ENCODE measurements at places on chromosomes 1 and 21.

GRCh38 chr21:28473530-28474220 is 519.0 kb downstream of the LTN1 start:
- DNase-seq: no peak

GRCh38 chr1:119714583-119714982 is 2.8 kb downstream of the PHGDH start:
- no peak for DNase-seq

DNA sequence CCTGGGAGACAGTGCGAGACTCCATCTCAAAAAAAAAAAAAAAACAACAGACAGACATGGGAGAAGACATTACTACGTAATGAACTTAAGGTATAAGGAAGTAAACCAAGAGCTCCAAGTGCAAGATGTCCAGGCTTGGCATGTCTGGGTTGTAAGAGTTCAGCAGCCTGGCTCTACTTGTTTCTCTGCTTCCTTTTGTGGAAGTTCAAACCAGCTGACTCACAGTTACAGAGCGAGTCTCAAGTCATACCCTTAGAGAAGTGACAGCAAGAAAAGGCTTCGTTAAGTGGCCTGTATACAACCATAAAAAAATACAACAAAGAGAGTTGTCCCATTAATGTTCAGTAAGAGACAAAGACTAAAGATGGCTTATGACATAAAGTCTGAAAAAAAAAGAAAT is 1.3 kb downstream of the RIT1 start:
- no peak for DNase-seq

DNA sequence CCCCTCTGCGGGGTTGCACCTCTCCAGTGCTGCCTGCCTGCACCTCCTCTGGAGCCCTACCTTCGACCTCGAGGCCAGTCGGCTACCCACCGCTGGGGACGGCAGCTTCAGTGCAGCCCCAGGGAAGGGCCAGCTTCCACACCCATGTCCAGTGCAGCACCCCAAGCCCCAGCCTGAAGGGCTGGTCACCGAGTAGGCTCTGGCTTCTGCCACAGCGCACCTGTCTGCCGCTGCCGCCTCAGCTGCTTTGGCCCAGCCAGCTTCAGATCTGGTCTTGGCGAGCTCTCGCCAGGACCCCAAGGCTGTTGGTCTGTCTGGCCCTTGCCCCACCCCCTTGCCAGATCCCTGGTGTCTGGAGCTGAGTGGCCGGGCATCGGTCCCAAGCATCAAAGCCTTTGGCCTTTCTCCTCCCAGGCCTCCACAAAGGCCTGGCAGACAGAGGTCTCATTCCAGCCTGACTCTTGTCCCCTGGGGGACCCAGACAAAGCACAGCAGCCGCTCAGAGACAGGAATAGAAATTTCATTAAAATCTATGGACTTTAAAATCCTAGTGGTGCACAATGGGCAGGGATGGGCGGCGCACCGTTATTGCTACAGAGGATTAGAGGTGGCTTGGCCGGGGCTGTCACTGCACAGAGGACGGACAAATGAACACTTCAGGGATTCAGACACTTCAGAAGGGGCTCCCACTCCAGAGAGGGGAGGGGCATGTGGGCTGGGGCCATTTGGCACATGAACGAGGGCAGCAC is 4.8 kb downstream of the CCDC24 start:
- DNase-seq: no peak

GRCh38 chr1:83769594-83770318 is 229.2 kb downstream of the TTLL7 start:
- DNase-seq: no peak

DNA sequence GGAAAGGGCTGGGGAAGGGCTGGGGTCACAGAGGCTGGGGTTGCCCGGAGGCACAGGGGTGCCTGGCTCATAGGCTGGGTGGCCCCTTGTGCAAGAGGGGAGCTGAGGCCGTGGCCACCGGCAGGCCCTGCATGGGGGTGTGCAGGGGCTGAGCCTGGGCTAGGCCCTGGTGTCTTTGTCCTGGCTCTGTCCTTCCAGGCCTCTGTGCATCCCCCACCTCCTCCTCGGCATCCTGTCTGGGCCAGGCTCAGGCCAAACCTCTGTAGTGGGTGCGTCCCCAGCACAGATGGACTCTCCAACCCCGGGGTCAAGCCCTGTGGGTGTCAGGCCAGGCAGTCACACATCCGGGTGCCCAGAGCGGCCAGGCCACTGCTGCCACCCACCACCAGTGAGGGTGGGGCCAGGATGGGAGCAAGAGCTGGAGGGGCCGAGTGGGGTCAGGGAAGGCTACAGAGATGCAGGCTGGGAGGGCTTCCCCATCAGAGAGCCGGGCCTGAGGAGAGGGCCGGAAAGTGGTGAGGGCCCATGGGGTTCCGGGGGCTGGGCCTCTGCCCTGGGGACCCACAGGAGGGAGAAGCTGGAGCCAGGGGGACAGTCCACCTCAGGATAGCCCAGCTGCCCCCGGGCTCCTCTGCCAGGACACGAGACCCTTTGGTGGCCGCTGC is 19.4 kb downstream of the PANK4 start:
- no peak for DNase-seq

GRCh38 chr1:39691383-39692151 is at the start of gene HPCAL4:
Gene HPCAL4, minus strand, starts transcription at chr1:39691433. Its CDS starts 6,830 bp downstream, at chr1:39684603.
- peak; percentile 85 for DNase-seq

GRCh38 chr1:28437264-28437923 is 67.9 kb downstream of the PHACTR4 start:
- DNase-seq: no peak

- no peak for DNase-seq
Observed at GRCh38 chr1:64845831-64846425, 101.1 kb downstream of the RAVER2 start.

GRCh38 chr1:54567961-54568360 is 19.9 kb downstream of the ACOT11 start:
- no peak for DNase-seq

GRCh38 chr1:167092653-167093052 is 1.2 kb upstream of the STYXL2 start:
- no peak for DNase-seq

- peak; percentile 65 for DNase-seq
Observed at GRCh38 chr1:24203404-24203803, 16.3 kb upstream of the IFNLR1 start.

DNA sequence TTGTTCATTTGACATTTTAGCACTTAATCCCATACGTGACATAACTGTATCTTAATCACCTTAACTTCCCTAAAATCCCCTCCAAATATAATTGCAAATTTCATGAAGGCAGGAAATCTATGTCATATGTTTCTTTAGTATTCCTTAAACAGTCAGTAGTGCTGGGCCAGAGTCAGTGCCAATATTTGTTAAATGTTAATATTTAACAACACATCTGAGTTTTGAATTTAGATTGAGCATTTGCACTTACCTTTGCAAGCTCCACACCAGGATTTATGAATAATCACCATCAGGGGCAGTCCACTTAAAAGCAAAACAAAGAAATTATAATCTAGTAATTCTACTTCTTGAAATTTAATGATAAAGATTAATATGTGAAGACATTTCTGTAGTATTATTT is 5.3 kb downstream of the KTI12 start:
- DNase-seq: no peak

- DNase-seq: no peak
Observed at GRCh38 chr1:214448536-214448935, 102.9 kb downstream of the PTPN14 start.

DNA sequence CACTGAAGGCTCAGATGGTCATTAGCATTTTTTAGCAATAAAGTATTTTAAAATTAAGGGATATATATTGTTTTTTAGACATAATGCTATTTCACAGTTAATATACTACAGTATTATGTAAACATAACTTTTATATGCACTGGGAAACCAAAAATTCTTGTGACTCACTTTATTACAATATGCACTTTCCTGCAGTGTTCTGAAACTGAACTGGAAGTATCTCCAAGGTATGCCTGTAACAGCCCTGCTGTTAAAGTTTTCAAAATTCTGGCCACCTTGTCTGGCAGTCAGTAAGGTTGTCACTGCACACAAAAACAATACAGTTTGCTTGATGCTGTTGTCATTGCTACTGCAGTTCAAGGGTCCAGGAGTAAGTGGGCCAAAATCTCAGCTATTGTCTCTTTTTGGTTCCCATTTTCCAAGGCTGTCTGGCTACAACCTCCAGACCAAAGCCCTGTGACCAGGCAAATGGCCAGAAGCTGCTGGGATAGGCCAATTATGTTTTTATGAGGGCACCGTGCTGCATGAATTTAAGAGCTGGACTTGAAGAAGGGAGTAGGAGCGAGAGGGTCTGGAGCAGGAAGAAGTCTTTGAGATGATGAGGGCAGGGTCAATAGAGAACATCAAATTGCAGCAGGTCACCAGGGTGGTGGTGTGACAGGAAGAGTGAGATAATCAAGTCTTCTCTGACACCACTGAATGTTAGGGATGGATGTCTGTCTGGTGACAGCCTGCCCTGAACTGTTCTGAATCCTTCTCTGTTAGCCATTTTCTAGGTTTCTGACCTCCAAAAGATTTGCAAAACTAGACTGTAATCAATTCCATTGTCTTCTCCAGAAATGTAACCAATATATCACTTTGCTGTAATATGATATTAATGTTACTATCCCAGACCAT is 82.3 kb upstream of the CACHD1 start:
- DNase-seq: no peak

DNA sequence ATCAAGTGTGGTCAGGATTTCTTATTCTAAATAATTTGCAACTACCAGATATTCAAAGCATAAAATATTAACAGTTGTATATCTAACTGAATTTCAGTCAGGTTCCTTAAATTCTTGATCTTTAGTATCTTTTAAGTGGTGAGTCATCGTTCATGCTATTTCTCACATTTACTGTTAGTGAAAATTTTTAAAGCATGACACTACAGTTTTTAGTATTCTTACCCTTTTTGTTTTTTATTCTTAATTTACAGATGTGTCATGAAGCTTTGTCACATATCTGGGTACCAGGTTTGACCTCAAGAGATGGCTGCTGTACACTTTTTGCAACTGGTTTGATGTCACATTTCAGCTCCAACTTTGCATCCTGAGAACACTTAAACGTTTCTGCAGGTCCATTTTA is 12.7 kb downstream of the AKIRIN1 start:
- no peak for DNase-seq

DNA sequence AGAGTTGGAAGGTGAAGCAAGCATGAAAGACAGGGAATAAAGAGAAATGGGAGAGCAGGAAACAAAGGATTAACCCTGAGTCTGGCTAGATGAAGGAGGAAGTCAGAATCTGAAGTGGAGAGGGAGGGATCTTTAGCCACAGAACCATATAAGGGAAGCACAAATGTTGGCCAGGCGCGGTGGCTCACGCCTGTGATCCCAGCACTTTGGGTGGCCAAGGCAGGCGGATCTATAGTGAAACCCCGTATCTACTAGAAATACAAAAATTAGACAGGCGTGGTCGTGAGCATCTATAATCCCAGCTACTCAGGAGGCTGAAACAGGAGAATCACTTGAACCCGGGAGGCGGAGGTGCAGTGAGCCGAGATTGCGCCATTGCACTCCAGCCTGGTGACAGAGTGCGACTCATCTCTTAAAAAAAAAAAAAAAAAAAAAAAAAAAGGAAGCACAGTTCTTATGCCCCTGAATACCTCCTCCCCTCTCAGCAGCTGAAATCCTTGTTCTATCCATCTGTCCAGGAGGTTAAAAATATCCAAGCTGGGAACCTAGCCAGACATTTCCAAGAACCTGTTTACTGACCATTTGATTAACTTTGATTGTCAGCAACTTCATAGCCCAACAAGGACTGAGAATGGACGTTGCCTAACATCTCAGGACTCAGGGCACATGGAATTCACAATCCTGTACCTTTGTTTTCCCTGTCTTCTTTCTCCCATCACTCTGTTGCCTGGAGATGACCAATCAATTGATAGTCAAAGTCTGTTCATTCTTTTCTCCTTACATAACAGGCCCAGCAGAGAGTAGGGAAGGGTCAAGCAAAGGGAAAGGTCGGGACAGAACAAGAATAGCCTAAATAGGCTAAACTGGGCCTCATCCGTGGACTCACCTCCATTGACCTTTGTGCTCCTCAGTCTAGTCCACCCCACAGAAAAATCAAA is 10.6 kb downstream of the TXNIP start:
- DNase-seq: no peak

- DNase-seq: peak; percentile 67
Observed at GRCh38 chr1:9315411-9316079, 22.9 kb downstream of the SPSB1 start.

DNA sequence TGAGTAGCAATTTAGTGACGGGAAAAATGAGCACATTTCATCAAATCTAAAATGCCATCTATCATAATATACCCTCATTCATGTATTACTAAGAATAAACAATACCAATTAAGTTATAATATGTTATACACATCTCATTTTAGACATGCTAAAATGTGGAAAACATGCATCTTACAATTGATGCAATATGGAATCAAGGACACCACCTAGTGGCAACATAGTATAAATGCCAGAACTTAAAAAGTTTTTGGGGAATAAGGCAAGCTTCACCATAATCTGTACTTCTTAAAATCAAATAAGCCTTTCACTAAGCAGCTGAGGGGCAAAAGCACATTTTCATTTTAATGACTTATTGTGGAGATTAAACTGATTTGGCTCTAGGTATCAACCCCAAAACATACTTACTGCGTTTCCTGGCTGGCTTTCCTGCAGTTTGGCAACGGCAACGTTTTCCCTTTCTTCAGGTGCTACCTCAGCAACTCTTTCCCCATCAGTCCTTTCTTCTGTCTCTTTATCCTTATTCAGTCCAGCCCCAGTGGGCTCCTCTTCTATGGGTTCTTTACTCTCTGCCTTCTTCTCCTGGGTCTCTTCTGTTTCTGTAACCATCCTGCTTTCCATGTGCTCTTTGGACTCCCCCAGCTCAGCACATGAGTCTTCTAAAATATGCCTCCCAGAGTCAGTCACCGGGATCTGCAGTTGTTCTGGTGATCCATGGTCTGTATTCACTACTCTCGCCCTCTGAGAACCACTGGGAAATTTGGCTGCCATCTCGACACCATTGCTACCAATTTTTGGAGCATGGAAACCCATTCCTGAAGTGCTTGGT is 11.4 kb downstream of the SDE2 start:
- DNase-seq: no peak

- no peak for DNase-seq
Observed at GRCh38 chr1:10899490-10900250, 103.2 kb upstream of the CASZ1 start.

GRCh38 chr1:100290291-100290690 is 24.3 kb downstream of the RTCA start:
- no peak for DNase-seq

- DNase-seq: no peak
Observed at GRCh38 chr1:183270541-183271141, 84.6 kb downstream of the LAMC2 start.

DNA sequence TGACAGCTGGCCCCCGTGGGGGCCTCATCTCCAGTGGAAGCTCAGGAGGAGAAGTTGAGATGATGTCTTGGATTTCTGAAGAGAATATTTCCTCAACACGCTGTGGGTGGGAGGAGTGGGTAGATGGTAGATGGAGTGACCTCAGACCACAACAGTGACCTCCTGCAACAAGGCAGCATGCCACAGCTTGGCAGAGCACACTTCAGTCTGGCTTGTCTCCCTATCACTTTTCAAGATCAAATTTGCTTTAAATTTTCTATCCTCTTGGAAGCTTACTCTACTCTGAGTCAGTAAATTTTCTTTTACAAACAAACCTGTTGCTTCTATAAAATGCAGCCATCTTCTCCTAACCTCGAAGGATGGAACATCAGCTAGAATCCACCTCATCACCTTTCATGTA is 59.7 kb downstream of the NTPCR start:
- no peak for DNase-seq
